Suppressor macrophage (primary cell): ENCODE measurements at places on chromosomes 12 and 14.

- DNase-seq: no peak
Measured at GRCh38 chr14:92934196-92935085, 11.5 kb downstream of the CHGA start.

- DNase-seq: no peak
Measured at GRCh38 chr12:110739894-110740293, 2.8 kb downstream of the PPP1CC start.

GRCh38 chr12:89971880-89972279 lies 263.2 kb upstream of the ATP2B1 start:
- DNase-seq: peak; percentile 69

- DNase-seq: peak; percentile 73
Measured at GRCh38 chr12:108468196-108468968, 46.7 kb upstream of the FICD start.

DNA sequence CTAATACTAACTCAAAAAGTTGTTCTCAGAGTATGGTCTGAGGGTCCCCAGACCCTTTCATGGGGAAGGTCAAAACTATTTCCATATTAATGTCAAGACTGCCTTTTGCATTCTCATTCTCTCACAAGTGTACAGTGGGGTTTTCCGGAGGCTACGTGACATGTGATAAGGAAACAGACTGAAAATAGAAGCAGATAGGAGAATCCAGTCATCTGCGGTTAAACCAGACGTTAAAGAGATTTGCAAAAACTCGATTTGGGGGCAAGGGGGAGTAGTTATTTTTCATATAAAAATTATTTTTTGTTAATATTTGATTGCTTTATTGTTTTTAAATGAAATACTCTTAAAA lies 1.0 kb upstream of the NAP1L1 start:
- DNase-seq: peak; percentile 60

- no peak for DNase-seq
Measured at GRCh38 chr12:69851976-69852375, 26.9 kb downstream of the MYRFL start.

DNA sequence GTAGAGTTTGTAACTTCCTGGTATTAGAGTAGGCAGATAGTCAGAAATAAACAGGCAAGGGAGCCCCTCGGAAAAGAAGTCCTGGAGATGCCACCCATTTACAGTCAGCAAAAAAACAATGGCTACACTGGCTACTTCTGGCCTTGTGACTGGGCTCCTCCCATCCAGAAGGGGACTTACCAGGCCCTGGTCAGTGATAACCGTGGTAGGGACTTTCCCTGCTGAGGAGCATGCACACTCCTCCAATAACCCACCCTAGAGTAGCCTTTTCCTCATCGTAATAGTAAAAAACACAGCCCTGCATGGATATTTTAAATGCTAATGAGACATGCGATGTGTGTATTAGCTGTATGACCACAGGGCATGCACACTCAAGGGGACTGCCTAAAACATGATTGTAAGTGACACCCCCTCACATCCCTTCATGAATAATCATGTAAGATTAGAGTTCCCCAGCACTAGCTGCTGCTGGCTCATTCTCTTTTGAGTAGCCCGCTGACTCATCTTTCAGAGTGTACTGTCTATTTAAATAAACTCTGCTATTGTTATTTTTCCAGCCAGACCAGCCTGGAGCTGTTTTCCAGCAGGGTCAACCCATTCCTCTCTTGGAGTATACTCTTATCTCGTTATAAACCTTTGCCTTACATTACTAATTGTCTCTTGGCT lies 413.8 kb upstream of the TMTC1 start:
- no peak for DNase-seq

- peak; percentile 65 for DNase-seq
Measured at GRCh38 chr12:88237954-88238353, 95.8 kb downstream of the TMTC3 start.

- no peak for DNase-seq
Measured at GRCh38 chr12:58412461-58413060, 471.2 kb downstream of the ATP23 start.

GRCh38 chr12:53252349-53252916 lies 15.7 kb upstream of the ESPL1 start:
- DNase-seq: no peak

- DNase-seq: no peak
Measured at GRCh38 chr12:123134271-123134671, 16.6 kb downstream of the PITPNM2 start.

- DNase-seq: no peak
Measured at GRCh38 chr12:49236423-49236822, 28.5 kb upstream of the TUBA1C start.

- DNase-seq: no peak
Measured at GRCh38 chr12:295132-295531, 32.5 kb upstream of the SLC6A13 start.

DNA sequence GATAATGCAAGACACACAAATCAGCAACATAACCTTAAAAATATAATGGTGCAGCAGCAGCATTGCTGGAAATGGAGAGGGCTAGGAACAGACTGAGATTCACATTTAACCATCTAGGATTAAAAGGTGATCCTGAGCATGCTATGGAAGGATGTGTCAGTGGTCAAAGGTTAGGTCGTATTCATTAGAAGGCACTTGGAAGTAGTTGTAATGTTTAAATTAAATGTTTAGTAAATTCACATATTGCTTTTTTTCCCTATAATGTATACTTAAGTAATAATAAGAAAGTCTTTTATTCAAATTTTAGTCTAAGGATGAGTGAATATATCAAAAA lies 368.6 kb upstream of the PDE3A start:
- DNase-seq: no peak

DNA sequence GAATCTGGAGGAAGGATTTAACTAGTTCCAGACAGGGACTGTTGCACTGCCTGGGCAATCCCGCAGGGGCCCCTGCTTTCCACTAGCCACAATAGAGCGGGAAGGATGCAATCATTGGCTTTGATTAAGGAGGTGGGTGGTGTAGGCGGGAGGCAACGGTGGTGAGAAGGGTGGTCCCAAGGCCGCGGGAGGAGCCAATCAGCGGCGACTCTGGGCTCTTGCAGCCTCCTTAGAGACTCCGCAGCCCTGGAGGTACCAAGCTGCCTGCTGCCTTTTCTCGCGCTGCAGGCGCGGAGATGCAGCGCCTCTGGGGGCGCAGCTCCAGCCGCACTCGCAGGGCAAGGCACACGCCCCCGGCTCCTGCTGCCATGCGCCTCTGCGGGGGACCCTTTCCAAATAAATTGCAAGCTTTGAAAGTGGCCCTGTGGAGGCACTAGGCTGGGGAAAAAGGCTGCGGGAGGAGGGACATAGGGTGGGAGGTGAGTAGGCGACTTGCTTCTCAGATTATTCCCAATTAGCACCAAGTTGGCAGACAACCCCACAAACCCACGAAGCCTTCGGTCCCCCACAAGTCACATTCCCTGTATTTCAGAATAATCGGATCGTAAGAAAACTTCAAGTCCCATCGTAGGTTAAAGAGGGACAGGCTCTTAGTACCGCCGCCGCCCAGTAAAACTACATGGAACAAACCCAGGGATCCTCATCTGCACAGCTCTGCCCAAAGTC lies 858 bp upstream of the KCNA1 start:
- no peak for DNase-seq

DNA sequence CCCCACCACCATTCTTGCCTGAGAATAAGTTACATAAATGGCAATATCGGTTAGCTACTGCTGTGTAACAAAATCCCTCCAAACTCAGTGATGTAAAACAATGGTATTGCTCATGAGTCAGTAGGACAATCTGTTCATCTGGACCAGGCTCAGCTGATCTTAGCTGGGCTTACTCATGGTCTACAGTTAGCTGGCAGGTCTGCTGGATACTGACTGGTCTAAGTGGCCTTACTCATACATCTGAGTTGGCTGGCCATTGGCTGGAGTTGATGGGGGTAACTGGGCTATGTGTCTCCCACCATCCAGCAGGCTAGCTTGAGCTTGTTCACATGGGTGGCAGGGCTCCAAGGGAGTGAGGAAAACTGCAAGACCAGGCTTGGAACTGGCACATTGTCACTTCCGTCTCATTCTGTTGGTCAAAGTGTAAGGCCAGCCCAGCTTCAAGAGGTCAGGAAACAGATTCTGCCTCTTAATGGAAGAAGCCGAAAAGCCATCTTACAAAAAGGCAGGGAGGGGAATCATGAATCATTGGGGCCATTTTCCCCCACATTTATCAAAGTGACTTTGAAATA lies 56.7 kb upstream of the CHGA start:
- DNase-seq: no peak

- no peak for DNase-seq
Measured at GRCh38 chr12:104656921-104657320, 200.2 kb downstream of the CHST11 start.

DNA sequence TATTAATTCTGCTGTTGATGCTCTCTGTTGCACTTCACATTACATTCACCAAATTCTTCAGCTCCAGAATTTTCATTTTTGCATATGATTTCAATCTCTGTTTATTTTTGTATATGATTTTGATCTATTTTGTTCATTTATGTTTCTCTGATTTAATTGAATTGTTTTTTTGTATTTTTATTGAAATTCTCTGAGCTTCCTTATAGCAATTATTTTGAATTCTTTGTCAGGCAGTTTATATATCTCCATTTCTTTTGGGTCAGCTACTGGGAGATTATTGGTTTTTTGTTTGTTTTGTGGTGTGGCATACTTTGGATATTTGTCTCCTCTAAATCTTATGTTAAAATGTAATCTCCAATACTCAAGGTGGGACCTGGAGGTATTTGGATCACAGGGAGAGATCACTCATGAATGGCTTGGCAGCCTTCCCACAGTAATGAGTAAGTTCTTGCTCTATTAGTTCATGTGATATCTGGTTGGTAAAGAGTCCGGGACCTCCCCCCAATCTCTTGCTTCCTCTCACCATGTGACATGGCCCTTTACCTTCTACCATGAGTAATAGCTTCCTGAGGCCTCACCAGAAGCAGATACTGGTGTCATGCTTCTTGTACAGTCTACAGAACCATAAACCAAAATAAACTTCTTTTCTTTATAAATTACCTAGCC lies 8.7 kb upstream of the TCL1A start:
- DNase-seq: no peak

DNA sequence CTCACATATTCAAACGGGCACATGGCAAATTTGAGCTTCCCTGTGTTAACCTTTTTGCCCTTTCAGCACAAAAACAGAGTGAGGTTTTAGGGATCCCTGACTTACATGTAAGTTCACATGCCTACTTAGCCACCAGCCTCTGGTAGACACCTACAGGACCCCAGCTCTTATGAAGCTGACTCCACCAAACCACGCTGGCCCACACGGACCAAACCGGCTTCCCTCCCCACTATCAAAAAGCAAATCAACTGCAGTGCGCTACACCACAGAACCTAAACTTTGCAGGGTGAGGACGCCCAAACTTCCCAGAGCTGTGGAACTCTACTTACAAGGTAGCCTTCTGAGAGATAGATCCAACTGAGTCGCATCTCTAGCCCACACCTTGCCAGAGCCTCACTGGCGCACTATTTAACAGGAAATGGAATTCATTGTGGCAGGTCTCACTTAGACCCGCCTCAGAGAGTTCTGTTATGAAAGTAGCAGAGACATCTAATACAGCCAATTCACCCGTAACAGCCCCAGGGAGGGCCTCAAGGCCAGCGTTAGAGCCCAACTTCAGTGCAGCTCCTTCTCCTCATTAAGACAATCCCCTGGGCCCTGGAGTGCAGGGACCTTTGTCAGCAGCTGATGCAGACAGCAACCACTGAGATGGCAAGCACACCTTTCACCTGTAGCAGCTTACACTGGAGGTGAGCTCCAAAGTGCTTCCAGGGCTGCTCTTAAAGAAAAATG lies 49.2 kb downstream of the SH2B3 start:
- no peak for DNase-seq

GRCh38 chr12:122790393-122791075 lies 16.2 kb downstream of the CCDC62 start:
- no peak for DNase-seq

DNA sequence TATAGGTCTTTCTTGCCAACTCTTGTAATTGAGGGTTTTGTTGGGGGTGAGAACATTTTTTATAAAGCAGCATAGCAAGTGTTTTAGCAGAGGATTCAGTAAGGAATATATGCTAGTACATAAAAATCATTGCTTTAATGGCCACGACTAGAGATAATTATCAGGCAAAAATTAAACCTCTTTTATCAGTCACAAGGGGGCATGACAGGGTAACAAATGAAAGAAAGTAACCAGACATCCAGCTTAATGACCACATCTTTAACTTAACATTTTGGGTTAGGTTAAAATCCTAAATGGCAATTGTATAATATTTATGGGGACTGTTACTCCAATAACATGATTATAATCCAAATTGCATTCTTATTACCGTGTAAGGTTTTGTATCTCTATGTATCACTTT lies 119.6 kb downstream of the LRRIQ1 start:
- no peak for DNase-seq

DNA sequence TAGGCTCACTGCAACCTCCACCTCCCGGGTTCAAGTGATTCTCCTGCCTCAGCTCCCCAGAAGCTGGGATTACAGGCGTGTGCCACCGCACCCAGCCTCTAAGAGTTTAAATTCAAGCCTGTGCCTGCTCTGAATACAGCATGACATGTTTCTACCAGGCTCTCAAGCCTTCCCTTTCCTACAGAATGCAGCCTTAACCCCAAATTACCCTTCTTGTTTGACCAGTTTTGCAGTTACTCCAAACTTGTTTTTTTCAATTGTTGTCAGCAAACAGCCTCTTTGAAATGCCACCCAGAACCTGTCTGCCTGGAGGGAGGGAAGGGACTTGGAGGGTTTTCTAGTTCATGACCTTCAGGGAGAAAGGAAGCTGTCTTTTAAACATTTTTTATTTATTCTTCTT lies 15.4 kb downstream of the GLTP start:
- no peak for DNase-seq

GRCh38 chr14:82449926-82450468 lies 916.3 kb upstream of the SEL1L start:
- no peak for DNase-seq

DNA sequence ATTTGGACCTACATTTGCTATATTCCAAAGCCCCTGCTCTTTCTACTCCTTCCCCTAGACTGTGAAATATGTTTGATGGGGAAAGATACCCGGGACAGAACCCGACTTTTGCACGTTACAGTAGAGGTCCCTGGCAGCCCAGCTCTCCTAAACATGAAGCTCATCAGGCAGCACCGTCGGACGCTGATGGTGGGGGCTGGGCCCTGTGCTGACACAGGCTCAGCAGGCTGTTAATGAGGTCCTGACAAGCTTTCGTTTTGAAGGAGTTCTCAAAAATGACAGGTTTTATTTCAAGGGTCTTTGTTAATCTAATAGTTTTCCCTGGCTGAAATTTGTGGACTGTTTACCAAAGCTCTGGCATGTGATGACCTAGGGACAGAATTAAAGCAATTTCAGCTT lies 102.3 kb downstream of the SLC25A47 start:
- no peak for DNase-seq
